ENCODE measurements at places on chromosomes 2 and 18.
A peak's percentile ranks its signal among the peaks of the same experiment; 100 is the strongest.

GRCh38 chr18:55466789-55467188 is 121.2 kb downstream of the TCF4 start:
- DNase-seq = no peak

- no peak for DNase-seq
Measured at GRCh38 chr2:174554529-174555150, 43.0 kb downstream of the WIPF1 start.

DNA sequence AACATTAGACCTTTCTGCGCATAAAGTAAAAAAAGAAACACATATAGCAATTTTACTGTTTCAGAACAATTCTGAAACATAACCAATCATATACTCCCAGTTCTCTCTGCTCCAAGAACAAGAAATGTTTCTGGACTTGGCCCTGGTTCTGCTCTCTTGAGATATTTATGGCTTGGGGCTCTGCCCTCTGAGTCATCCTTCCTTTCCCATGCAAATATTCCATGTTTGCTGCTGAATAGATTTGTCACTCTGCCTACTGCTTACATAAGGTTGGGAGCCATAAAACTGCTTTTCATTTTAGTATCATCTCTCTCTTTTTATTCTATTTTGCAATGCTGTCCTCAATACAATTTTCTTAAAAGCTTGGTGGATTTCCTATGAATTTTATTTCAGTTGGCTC is 499.6 kb upstream of the ACVR2A start:
- DNase-seq = no peak

DNA sequence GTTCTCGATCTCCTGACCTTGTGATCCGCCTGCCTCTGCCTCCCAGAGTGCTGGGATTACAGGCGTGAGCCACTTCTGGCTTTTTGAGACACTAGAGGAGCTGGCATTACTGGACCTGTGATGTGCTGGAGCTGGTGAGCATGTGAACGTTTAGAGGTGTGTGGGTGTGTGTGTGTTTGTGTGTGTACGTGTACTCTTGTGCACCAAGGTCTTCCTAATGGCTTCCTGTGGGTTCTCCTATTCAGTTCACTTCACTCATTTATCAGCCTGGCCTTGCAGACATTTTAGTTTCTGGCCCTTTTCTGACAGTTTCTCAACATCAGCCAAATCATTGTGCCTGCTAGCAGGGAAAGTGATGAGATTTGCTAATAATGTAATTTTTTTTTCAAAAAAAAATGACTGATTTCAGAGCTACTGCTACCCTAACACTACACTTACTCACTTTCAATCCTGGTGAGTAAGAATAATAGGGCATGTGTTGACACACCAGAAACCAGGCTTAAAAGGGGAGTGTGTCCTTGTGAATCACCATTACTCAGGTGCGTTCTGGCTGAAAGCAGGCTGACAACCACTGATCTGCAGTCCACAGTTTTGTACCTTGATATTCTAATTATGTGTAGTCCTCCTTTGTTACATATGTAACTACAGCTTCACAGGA is 41.0 kb upstream of the ACTR3 start:
- peak; percentile 28 for DNase-seq

- no peak for DNase-seq
Measured at GRCh38 chr2:230412371-230412711, 3.7 kb upstream of the SP100 start.

- DNase-seq = peak; percentile 72
Measured at GRCh38 chr2:234808907-234809306, 142.9 kb upstream of the SH3BP4 start.

DNA sequence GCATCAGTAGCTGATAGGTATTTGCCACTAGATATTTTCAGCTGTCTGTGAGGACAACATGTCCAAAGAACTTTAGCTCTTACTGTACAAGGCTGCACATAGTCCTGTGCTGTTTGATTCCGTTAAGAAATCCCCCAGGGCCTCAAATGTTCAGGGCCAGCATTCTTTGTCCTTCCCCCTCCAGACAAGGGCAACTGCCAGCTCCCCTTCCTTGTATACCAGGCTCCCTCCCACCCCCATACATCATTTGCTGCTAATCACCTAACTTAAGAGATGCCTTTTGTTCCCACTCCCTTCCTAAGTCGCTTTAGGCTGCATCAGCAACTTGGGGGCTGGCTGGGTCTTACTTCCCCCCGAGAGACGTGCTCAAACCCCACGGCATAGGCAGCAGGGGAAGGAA is 138.7 kb downstream of the CDH20 start:
- no peak for DNase-seq

GRCh38 chr2:56382466-56382865 is 198.7 kb downstream of the CCDC85A start:
- DNase-seq = no peak

GRCh38 chr18:53937037-53937436 is 287.4 kb downstream of the MBD2 start:
- DNase-seq = no peak

- DNase-seq = no peak
Measured at GRCh38 chr2:41483982-41484857, 563.6 kb upstream of the PKDCC start.

DNA sequence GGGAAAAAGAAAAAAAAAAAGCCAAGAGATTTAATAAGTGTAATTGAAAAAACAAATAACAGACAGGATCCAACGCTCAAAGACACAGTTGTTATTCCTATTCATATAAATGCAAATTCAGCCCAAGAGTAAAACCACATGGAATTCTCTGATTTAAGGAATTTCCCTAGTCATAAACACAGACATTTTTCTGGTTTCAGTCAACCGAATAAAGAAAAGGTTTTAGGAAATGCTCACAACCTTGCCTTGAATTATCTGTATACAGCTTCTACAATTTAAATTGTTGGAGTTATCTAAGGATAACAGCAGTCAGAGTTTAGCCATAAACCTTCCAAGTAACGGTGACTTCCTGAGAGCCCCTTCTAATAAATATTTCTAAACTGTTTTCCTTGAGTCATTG is 122.7 kb downstream of the VWC2L start:
- DNase-seq = no peak

DNA sequence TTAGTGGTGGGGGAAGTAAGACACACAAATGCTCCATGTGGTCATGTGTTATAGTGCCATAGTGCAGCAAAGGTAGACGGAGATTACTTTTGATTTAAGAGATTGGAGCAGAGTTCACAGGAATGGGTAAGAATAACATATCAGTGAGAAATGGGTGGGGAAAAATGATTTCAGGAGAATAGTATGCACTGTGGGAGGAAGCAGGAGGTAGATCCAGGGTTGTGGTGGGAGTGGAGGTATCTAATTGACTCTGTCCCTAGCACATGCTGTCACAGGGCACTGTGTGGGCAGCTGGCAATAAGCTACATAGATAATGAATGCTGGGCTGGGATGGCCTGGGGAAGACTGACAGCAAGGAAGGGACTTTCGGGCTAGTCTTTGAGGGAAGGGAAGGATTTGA is 65.3 kb downstream of the STAT1 start:
- peak; percentile 63 for DNase-seq

DNA sequence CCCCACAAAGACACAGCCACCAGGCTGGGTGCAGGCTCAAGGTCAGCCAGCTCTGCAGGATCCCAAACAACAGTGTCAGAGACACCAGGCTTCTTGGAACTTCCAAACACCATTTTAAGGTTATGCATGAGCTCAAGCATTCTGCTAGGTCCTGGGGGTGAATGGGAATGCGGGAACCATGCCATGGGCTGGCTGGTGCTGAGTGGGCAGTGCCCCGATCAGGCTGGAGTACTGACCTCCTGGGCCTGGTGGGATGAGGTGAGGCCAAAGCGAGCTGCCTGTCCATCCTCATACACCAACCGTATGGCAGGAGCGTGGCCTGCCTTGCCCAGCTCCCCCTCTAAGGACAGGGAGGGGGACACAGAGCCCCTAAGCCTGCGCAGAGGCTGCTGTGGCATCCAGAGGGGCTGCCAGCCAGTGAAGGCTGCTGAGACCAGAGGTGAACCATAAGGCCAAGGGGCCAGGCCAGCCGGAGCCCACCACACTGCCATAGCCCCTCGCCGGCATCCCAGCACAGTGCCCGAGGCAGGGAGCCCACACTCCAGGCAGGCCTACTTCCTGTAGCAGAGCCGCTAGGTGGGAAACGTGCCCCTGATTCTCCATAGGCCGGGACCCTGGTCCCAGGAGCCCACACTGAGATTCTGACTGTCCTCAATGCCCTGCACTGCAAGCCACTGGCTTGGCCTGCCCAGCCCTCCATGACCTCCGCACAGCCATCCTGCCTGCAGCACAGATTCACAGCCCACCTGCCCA is 135.0 kb downstream of the HDAC4 start:
- no peak for DNase-seq

DNA sequence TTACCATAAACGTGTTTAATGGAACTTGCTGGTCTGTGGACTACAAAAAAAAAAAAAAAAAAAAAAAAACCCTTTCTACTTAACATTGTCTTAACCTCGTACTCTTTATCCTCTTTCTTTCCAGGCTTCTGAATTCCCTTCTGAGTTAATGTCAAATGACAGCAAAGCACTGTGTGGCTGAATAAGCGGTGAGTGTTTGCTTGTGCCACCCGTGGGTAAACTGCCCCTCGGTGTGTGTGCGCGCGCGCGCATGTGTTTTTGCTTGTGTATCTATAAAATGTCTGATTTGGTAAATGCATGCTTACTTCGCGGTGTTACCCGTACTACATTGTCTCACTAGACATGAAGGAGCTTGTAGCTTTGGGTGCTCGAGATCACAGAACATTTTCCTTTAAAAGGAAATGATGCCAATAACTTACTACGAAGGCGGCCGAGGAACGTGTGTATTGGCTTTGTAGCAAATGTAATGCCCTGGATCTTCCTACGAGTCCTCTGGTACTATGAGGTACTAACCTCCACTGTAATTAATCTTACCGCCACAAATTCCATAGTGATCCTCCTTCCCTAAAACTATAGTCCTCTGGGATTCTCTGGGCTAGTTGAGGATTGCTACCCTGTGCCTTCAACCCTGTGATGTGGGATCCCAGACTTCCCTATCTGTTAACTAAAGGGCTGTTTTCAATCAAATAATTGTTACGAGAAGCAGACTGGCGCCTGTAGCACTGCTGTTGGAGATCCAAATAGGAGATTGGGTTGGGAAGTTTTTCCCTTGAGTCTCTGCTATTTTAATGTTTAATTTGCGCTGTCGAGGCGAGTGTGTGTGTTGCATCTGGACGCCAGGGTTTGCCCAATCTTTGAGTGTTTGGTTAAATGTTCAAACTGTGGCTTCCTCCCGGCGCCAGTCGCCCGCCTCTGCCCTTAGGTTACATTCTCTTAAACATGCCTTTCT is 1.1 kb downstream of the ID2 start:
- peak; percentile 61 for DNase-seq

DNA sequence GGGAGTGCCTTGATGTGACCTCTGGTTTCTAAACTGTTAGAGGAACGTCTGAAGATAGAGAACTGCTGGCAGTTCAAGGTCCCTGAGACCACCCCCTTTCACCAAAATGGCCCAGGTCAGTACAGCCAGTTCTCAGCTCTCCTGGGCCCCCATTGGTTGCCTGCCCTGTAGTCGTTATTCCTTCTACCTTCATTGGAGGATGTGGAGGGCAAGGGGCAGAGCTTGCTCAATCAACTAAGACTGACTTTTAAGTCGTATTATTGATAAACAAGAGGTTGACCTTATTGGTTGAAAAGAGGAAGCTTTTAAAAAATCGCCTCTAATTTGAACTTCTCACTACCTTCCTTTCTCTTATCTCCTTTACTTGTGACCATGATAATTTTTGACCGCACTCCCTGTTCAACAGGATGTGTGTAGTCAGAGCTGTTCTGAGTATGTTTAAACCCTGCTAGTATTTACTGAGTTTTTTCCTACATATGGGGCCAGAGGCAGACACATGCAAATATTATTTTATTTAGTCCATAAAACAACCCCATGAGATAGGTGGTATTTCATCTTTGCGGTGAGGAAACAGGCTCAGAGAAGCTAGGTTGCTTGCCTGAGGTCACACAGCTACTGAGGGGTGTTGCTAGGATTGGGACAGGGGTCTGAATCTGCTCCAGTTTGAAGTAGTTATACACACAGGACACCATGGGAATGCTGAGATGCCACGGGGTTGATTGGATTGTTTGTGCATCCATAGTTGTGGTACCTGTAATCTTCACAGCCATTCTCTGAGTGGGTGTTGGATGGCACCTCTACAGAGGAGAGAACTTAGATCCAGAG is 65.9 kb downstream of the TMEM247 start:
- no peak for DNase-seq

- no peak for DNase-seq
Measured at GRCh38 chr18:48452861-48453323, 43.7 kb upstream of the ZBTB7C start.

GRCh38 chr2:152715854-152716428 is 1.3 kb downstream of the PRPF40A start:
- DNase-seq = peak; percentile 82

DNA sequence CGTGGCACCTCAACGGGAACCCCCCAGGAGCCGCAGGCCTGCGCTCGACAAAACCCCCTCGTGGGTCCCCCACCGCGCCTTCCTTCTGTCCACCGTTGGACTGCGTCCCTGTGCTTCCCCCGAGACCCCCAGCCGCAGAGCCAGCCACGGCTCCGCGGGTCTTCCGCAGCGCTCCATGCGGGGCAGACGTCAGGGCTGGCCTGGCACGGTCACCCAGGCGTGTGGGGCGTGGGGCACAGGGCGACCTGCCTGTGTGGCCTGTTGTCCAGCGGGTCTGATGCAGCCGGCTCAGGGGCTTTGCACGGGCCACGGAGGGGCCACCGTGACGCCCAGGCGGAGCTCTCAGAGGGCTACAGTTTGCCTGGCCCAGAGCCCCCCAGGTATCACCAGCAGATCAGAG is 11.0 kb downstream of the NFATC1 start:
- DNase-seq = no peak

DNA sequence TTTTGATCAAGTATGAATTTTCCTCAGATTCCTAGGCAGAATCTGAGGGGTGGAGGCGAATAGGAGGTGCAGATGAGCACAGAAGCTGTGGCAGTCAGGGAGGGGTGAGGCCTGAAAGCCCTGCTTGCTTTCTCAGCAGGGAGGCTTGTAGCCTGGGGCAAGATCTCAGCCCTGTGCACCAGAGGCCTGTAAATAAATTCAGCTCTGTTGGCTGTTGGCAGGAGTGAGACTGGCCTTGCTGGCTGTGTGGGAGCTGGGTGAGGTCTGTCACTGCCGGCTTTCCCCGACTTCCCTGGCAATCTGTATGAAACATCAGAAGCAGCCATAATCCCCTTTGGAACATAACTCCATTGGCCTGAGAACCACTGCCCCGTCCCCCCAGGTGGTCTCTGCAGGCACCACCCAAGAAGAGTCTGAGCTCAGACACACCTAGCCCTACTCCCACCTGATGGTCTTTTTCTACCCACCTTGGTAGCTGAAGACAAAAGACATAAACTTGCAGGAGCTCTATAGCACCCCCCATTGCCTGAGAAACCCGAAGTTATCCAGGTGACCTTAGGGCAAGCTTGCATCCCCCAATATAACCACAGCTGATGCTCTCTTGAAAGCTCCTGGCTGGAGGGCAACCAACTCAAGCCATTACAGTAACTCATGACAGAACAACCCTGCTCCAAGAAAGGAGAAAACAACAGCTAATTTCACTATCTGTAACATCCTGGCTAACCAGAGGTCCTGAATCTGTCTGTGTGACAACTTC is 32.3 kb downstream of the EVA1A start:
- DNase-seq = no peak

DNA sequence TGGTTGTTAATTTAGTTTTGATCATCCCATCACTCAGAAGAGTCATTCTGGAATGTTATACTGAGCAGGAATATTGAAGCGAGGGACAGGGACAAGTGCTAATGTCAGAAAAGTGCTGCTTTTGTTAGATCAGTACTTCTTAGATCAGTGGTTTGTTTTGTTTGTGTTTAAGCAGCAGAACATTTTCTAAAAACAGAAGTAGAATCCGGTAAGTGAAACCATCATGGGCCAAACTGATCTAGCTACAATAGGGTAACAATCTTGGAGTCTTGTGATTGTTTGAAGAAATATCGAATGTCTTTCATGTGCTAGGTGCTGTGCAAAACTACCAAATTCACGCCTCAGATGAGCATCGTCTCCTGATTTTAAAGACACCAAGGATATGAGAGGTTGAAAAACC is 45.1 kb upstream of the SEC11C start:
- no peak for DNase-seq
